Activated naive CD4-positive, alpha-beta T cell treated with Interleukin-2 at 50 U/mL for 16 hours (primary cell): ENCODE measurements at places on chromosomes 11 and 22.
A peak's percentile ranks its signal among the peaks of the same experiment; 100 is the strongest.

GRCh38 chr11:86595451-86595850, 77.0 kb downstream of the ME3 start:
- no peak for DNase-seq

- no peak for DNase-seq
Observed at GRCh38 chr11:86360775-86361395, 13.8 kb upstream of the CCDC81 start.

DNA sequence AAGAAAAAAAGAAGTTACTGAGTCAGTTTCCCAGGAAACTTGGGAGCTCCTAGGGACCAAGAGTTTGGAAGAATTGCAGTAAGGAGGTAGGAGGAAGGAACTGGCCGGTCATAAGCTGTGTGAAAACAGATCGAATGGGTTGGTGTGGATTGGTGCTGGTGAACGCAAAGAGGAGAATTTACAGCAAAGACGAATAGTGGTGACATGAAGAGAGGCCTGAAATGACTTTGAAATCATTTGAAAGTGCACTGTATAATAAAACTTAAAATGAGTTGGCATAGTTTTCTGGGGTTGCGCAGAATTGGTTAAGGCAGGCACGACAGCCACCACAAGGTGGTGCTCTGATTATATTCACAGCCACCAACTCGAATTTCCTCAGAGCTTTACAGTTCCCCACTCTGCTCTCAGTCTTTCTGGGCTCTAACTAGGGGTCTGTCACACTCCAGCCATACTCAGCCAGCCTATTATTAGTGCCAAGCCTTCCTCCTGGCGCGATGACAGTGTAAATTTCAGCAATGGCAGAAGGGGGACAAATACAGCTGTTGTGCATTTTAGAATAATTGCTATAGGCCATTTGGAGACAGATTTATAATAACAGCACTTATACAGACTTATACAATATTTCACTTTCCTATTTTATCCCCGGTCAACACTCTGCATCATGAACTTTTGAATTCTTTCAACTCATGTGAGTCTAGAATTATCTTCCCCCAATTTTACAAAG, 8.3 kb upstream of the HTR3B start:
- peak; percentile 25 for DNase-seq

DNA sequence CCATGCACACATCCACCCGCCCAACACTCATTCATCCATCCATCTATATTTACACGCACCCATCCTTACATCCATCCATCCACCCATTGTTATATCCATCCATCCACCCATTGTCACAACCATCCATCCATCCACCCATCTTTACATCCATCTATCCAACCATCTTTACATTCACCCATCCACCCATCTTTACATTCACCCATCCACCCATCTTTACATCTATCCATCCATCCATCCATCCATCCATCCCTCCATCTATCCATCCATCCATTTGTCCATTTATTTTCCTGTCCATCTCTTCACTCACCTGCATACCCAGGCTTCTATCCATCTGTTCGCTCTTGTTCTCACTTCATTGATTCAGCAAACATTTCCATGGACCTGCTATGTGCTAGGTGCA, 49.8 kb downstream of the SGSM1 start:
- DNase-seq: no peak

DNA sequence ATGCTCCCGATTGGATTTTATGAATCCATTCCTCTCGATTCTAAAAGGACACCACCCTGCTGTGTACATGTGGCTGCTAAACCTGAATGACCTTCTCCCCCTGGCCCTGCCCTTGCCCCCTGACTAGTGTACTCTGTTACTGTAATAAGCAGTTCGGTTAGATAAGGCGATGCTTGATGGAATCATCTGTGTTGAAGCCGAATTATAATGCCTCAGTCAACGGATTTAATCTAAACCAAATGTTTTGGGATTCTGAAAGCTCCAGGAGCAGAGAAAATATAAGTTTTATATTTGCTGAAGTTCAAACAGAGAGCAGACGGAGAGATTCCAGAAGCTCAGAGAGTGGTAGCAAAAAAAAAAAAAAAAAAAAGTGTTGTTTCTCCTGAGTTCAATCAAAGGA, 275.4 kb upstream of the MPPED2 start:
- DNase-seq: no peak

DNA sequence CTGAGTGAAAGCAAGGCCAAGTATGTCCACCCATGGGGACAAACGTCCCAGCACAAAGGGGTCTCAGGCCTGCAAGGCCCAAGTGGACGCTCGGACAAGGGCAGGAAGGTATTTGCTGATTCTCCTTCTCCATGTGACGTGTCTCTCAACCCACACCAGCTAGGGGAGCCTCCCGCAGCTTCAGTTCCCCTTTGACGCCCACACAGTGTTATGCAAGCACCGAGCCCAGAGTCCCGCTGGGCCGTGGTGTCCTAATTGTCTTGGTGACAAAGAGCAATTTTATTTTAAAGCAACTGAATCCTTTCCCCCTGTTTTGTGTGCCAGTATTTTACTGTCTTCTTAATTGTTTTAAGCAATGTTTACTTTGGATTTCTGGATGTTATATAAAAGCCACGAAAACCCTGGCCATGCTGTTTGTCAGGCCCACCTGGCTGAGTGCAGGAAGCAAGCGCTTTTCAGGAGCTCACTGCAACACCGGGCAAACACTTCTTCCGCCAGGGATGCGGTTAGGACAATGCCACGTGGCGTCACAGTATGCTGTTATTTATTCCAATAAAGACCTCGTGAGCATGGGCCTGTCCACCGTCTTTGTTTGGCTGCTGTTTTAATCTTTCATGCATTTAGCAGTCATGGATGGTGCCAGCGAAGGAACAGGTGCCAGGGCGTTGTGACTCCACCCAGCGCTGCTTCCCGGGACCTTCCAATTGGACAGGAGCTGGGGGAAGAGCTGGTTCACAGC, 8.2 kb upstream of the PARVG start:
- no peak for DNase-seq

DNA sequence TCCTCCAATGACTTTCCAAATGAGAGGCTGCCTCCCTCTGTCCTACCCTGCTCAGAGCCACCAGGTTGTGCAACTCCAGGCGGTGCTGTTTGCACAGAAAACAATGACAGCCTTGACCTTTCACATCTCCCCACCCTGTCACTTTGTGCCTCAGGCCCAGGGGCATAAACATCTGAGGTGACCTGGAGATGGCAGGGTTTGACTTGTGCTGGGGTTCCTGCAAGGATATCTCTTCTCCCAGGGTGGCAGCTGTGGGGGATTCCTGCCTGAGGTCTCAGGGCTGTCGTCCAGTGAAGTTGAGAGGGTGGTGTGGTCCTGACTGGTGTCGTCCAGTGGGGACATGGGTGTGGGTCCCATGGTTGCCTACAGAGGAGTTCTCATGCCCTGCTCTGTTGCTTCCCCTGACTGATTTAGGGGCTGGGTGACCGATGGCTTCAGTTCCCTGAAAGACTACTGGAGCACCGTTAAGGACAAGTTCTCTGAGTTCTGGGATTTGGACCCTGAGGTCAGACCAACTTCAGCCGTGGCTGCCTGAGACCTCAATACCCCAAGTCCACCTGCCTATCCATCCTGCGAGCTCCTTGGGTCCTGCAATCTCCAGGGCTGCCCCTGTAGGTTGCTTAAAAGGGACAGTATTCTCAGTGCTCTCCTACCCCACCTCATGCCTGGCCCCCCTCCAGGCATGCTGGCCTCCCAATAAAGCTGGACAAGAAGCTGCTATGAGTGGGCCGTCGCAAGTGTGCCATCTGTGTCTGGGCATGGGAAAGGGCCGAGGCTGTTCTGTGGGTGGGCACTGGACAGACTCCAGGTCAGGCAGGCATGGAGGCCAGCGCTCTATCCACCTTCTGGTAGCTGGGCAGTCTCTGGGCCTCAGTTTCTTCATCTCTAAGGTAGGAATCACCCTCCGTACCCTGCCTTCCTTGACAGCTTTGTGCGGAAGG, 2.9 kb downstream of the APOC3 start:
- no peak for DNase-seq

DNA sequence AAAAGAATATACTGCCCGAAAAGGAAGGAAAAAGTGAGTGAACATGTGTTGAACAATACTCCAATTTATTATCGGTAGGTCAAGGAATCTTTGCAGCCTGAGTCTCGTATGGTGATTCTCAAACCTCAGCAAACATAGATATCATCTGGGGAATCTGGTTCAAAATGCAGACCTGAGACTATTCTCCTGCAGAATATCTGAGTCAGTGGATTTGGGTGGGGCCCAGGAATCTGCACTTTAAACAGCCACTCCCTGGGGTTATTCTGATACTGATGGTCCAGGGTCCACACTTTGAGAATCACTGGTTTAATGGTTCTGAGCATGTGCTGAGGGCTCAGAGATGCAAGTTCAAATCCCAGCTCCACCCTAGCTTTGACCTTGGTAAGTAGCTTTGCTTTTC, 53.6 kb upstream of the GRK3 start:
- no peak for DNase-seq

- DNase-seq: no peak
Observed at GRCh38 chr11:65538915-65539743, 14.2 kb downstream of the SCYL1 start.

GRCh38 chr11:131430473-131431208, 60.2 kb downstream of the NTM start:
- no peak for DNase-seq

DNA sequence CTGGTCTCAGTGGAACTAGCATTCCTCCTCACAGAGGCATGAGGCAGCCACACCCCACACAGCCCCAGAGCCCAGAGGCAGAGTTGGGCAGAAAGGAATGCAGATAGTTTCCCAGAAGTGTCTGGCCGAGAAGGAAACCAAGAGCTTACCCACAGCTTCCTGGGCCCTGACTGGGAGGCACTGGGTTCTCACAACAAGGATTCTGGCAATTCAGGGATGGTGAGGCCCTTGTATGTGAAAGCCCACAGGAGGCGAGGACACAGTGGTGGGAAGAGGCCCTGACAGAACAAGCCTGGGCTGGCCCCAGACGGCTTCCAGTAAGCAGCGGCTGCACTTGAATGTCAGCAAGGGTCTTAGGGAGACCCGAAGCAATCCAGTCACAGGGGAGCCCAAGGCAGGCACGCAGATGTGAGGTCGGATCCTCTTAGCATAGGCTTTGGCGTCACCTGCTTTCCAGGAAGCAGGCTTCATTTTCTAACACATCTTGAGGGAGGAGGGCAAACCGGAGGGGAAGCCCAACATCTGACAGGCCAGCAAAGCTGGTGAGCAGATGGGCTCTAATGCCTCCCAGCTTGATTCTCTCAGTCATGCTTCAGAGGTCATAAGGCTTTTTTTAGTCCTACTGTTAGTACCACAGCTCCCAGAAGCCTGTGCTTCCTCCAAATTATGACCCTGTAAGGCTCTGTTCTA, 78.3 kb upstream of the AKIP1 start:
- no peak for DNase-seq

GRCh38 chr22:47599753-47600152, 837.3 kb downstream of the TBC1D22A start:
- no peak for DNase-seq

DNA sequence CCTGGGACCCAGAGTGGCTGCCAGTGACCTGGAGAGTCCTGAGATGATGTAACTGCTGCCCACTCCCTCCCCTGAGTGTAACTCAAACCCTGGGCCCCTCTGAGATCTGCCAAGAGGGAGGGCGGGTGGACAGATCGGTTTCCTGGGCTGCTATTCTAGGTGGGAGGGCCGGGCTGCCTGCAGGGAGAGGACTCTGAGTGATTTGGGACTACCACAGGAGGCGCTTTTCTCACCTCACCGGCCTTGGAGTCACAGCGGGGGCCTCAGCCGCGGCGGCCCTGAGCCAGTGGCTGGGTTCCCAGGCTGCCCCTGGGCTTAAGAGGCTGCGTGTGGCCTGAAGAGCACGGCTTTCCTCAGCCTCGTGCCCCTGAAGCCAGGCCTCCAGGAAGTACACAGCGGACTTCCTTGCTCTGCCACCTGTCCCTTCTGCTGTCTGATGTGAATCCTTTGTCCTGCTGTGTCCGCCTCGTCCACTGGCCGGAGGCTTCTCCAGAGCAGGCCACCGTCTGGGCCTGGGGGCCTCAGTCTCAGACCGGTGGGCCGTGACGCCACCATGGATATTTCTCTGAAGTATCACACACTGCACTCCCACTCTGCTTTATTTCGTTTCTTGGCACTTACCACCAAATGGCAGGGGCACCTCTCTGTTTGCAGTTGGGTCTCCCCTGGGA, 11.5 kb downstream of the RELT start:
- DNase-seq: no peak

DNA sequence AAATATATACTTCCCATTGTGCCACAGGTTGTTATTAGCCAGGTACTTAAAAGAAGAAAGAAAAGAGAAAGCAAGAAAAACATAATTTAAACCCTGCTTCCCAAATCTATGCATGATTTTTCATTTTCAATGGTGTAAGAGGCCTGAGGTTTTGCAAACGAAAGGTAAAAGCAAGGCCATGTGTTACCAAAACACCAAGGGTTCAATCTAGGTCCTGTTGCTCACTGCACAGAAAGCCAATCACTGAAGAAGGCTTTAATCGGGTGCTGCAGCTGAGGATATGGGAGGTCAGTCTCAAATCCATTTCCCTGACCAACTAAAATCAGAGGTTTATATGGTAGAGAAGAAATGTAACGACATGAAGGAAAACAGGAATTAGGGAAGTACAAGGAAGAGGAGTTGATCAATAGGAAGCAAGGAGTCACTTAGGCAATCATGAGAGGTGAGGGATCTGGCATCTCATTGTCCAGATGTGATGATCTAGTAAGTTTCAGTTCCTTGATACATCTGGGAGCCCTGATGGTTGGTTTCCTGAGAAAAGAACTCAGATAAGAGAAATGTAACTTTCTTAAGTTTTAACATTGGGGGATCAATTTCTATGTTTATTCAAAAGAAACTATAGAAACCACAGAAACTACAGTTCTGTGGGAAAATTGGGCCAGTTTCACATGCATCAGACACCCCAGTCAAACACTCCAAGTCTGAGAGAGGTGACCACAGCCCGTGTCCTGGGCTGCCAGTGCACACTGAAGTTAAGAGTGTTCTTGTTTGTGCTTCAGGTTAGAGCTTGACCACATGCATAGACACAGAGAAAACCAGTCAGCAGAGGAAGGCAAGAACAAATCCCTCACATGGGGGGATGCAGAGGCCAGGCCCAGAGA, 18.1 kb upstream of the DKK3 start:
- no peak for DNase-seq

DNA sequence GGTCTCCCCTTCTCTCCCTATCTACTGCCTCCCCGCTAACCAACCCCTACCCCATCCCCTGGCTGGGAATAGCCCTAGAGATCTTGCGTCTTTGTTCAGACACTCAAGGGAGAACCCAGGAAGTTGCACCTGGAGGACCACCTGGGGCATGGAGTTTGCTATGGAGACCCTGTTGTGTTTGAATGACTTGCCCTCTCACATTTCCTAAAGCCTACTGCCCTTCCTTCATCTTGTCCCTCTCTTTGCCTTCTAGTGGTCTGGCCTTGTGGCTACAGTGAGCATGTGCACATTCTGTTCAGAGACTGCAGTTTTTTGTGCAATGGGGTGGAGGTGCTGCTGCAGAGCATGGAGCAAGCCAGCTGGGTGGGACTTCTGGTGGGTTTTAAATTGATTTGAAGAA, 42.5 kb downstream of the ZNRF3 start:
- no peak for DNase-seq
